ENCODE measurements at places on chromosomes 1 and 21. TPM values are rescaled to one million over a fixed set of nuclear protein-coding genes. Genes with fewer than 3 reads are reported as not detected.

ANGPTL3 gene
- polyA plus RNA-seq: not detected

GRCh38 chr1:63073309-63074306 is 248.8 kb upstream of the FOXD3 start:
- DNase-seq: no peak

- no peak for DNase-seq
Measured at GRCh38 chr1:112704391-112704933, 2.5 kb downstream of the RHOC start.

NPR1 gene
- 12.2 TPM for polyA plus RNA-seq

Measured in heart left ventricle (tissue), 16 donors.